ENCODE measurements at places on chromosomes 4 and X.

DNA sequence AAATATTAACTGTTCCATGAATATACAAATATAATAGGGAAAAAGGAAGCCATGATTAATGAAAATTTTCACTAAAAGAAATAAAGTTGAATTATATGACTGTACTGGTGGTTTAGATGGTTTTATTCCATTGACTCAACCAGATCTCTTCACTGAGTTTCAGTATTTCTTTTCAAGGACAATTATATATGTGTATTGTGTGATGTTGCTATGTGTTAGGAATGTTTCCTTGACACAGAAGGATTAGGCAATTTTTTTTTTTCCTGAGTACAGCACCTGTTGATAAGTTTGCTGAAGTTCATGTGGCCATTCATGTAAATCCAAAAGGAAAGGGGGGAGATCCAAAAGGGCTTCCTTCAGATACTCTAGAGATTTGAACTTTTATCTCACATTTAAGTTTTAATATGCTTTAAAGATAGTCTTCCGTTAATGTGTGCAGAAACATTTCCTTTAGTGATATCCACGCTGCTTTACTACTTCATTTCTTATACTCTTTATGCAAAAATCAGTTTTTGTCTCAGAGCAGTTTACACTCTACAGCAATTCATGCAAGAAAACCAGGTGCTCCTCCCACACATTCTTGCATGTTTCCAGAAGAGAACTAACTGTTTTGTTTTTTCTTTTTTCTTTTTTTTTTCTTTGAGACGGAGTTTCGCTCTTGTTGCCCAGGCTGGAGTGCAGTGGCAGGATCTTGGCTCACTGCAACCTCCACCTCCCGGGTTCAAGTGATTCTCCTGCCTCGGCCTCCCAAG, 249.1 kb downstream of the RPA4 start:
- no peak for DNase-seq

- no peak for DNase-seq
Measured at GRCh38 chr4:38173935-38174518, 213.8 kb downstream of the PTTG2 start.

GRCh38 chrX:18674417-18674787, 2.5 kb upstream of the RS1 start:
- no peak for DNase-seq

DNA sequence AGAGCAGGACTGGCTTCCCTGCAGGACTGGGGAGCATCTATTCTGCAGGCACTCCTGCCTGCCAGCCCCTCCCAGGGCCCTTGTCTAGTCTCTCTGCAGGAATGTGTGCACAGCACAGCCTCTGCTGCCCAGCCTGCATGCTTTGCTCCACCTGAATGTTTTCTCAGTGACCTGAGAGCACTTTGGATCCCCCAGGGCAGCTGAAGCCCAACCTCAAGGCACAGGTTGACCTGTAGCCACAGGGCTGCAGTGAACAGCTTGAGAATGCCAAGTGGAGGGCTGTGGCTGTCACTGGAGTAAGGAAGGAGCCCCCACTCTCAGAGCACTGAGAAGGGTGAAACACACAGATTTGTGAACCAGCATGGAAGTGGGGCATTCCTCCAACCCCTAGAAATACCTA, 760.2 kb downstream of the STIM2 start:
- no peak for DNase-seq

- DNase-seq: no peak
Measured at GRCh38 chr4:79991601-79992000, 81.4 kb downstream of the ANTXR2 start.

- no peak for DNase-seq
Measured at GRCh38 chr4:33357121-33357520, 2637.0 kb downstream of the PCDH7 start.
